ENCODE measurements at places on chromosomes 1 and 21. TPM values are rescaled to one million over a fixed set of nuclear protein-coding genes. Genes with fewer than 3 reads are reported as not detected.

Gene CAP1
- 633 TPM for total RNA-seq

DNA sequence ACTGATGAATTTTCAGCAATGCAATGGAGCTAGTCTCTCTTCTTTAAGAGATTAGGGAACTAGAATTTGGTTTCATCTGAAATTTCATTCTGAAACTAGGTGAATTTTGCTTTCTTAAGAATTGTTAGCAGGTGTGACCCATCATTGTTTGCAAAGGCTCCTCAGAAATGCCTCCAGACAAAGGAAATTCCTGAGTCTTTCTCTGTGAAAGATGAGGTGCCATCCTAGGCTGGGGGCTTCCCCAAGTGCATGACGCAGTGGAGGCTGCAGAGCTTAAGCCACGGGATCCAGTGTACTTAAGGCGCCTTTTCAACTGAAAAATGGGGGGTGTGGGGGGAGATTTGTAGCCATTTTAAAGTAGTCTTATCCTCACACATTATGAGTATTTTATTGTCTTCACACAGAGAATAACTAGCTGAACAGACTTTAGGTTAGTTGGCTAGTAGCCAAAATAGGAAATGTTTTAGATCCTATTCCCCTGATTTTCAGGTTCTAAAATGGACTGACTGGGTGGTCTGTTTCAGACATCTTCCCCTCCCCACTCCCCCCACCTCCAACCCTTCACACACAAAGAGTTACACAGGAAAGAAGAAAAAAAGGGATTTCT lies 202.0 kb downstream of the NFIA start:
- DNase-seq, result peak; percentile 21

Gene EXO1
- 44.3 TPM for total RNA-seq

- no peak for DNase-seq
Measured at GRCh38 chr1:87127581-87127980, 201.1 kb upstream of the LMO4 start.

- no peak for DNase-seq
Measured at GRCh38 chr1:40020447-40021085, 20.0 kb upstream of the CAP1 start.

DNA sequence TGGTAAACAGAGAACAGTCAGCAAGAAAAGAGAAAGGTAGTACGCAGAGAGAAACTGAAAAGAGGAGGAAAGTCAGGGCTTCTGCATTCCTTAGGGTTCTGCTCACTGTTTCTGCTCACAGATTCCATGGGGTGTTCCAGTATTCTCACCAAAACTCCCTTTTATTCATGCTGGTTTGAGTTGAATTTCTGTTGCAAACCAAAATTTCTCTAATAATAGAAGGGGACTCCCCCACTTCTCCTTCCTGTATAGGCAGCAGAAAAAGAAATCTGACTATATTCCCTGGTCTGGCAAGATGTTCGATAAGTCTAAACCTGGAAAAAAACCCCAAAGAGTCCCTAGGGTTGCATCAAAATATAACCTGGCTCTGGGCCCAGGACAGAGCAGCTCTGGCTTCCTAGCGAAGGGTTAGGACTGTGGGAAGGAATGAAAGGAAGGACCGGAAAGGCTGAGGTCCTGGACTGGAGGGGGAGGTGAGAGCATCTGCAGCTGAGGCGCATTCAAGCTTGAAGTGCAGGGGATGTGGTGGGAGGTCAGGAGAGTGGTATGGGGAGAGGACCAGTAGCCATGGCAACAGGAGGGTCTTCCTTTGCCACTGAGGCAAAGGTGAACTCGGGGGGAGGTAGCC lies 18.8 kb upstream of the RGS16 start:
- no peak for DNase-seq

GRCh38 chr1:72567521-72567920 lies 285.2 kb upstream of the NEGR1 start:
- DNase-seq, result no peak

- peak; percentile 75 for DNase-seq
Measured at GRCh38 chr1:192609110-192610079, 26.6 kb upstream of the RGS13 start.

DNA sequence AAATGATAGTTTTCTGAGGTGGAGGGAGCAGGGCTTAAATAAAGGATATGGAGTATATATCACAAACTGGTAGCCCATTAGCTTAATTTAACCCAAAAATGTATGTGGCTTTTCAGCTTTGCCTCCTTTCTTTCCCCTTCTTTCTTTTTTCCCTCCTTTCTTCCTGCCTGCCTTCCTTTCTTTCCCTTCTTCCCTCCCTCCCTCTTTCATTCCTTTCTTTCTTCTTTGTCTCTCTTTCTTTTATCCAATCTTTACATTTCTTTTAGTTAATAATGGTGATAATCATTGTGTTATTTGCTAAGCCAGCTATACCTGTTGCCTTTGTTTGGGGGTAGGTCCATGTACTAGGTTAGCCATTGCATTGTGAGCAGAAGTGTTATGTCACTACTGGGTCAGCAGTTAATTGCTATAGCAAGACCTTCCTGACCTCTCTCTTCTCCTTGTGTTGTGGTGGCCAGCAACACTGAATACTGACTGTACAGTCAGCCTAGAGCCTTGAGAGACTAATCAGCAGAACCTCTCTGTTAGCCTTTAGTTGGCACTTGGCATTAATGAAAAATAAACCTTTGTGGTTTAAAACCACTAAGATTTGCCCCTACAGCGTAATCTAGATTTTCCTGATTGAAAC lies 5.1 kb downstream of the GORAB start:
- no peak for DNase-seq

GRCh38 chr1:226953175-226953800 lies 13.2 kb downstream of the COQ8A start:
- no peak for DNase-seq

- DNase-seq, result no peak
Measured at GRCh38 chr1:27545271-27545670, 55.3 kb upstream of the WASF2 start.

DNA sequence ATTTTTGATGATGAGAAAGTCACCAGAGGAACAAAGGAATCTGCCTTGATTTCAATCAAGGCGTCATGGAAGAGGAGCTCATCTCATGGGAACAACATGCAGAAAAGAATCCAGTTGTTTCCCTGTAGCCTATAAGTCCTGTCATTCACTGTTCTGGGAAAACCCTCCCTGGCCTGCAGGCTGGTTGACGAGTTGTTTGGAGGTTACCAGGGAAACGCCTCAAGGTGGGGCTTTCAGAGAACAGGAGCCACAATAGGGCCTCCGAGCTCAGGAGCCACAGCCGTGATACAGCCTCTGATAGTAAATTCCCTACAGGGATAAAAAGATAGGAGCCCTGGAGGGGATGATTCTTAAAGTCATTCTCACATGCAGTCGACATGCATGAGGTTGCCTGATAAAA lies 135.2 kb downstream of the PSMG1 start:
- no peak for DNase-seq

Gene MAP1LC3C
- total RNA-seq, result not detected

- DNase-seq, result no peak
Measured at GRCh38 chr1:209455661-209456358, 127.7 kb upstream of the CAMK1G start.

Gene ARHGEF19
- 7.0 TPM for total RNA-seq

Gene ARHGEF16
- 0.17 TPM for total RNA-seq

DNA sequence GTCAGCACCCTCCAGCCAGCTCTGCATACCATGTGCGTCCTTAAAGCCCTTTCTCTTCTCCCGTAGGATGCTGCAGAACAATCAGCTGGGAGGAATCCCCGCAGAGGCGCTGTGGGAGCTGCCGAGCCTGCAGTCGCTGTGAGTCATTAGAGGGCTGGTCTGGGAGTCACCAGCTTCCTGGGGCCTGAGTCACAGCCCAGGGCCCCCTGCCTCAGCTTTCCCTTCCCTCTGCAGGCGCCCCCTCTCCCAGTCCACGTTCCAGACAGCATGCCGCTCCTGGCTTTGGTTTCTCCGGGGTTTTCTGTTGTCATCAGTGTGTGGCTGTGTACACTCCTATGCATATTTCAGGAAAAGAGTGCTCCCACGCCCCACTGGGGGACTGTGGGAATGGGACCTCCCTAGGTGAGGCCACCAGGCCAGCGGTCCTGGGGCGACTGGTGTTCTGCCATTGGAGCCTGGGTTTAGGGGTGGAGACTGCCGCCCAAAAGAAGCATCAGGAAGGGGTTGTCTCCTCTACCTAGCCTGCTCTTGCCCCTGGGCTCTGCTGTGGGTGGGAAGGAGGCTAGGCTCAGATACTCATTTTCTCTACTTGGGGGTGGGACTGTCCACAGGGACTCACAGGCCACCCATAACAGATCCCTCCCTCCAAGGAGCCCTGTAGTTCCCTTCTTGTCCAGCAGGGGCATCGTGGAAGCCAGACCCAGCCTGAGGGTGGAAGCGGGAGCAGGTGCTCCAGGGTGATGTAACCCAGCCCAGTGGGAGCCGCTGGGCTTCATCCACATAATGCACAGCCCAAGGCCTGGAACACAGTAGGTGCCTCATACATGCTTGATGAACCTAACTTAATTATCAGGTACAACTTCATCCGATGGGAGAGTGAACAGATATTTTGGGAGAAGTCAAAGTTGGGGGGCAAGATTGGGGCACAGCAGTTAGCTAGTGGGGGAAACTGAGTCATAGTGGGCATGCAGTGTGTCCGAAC lies 42.5 kb downstream of the LGR6 start:
- peak; percentile 81 for DNase-seq

GRCh38 chr1:172324086-172324485 lies 96.4 kb upstream of the C1orf105 start:
- no peak for DNase-seq

DNA sequence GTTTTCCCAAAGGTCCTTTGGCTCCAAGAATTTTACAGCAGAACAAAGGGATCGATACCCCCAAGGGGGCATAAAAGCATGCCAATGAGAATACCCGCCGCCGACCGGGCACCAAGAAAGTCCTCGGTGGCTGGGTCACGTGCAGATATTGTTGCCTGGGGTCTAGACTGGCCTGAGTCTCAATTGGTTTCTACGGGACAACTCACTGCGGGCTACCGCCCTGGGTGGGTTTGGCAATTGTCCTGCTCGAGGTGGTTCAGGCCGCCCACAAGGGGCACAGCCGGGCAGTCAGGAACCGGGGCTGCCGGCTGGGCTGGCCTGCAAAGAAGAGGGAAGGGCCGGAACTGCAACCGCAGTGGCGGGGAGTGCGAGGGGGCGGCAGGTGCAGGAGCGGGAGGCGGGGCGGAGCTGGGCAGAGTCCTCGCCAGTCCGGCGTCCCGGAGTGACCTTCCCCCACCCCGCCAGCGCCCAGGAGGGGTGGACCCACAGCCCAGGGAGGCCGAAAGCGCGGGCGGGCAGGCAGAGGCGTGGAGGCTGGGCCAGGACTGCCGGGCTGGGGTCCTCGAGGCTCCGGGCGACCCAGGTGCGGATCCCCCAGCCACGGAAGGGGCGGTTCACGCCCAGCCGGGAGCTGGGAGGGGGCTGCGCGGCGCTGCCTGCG lies 926 bp upstream of the ATP1B1 start:
- DNase-seq, result peak; percentile 50

- DNase-seq, result no peak
Measured at GRCh38 chr1:218371927-218372672, 27.0 kb downstream of the TGFB2 start.

GRCh38 chr21:33936301-33937038 lies 20.9 kb upstream of the ATP5PO start:
- DNase-seq, result peak; percentile 50

Gene TIAM1
- 74.8 TPM for total RNA-seq

Gene LCE6A
- not detected for total RNA-seq

Gene TEDDM1
- not detected for total RNA-seq

DNA sequence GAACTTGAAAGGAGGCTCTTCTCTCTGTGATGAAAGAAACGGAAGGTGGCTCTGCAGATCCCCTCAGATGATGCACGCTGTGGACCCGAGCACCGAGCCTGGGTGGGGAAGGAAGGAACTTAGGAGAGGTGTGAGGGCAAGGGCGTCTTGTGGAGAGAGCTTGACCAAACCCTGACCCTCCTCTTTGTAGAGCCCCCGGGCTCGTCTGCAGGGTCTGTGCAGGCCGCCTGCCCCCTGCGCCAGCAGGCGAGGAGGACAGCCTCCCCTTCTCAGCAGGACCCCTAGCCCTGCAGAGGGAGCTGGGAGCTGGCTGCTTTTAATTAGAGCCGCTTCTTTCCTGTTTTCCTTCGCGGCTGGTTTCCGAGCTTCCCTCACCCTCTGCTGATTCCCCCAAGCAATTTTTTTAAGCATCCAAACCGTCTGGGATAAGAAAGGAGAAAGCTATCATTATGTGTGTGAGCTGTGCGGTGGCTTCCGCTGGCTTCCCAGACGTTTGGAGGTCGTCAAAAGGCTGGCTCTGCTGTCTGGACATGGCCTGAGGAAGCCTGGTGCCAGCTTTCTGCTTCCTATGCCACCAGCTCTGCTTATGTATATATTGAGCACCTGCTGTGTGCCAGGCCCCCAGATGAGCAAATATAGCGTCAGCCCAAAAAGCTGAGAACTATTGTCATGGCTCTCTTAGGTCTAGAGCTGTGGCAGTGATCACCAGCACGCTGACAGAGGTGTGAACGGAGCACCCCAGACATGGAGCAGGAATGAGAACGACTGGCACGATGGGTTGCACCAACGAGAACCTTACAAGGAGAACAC lies 160.2 kb upstream of the IRF2BP2 start:
- DNase-seq, result no peak

GRCh38 chr21:42350318-42350910 lies 380 bp downstream of the TFF2 start:
- DNase-seq, result no peak

Gene LAMC1
- 0.19 TPM for total RNA-seq

Gene PFKL
- total RNA-seq, result 210 TPM

Gene GPN2
- total RNA-seq, result 35.4 TPM
